Daoy (cell line): ENCODE measurements at places on chromosomes 5 and 9.
A peak's percentile ranks its signal among the peaks of the same experiment; 100 is the strongest.

- DNase-seq = no peak
These were observed 5.8 kb downstream of the TMEM268 start for GRCh38 chr9:114616684-114617520.

DNA sequence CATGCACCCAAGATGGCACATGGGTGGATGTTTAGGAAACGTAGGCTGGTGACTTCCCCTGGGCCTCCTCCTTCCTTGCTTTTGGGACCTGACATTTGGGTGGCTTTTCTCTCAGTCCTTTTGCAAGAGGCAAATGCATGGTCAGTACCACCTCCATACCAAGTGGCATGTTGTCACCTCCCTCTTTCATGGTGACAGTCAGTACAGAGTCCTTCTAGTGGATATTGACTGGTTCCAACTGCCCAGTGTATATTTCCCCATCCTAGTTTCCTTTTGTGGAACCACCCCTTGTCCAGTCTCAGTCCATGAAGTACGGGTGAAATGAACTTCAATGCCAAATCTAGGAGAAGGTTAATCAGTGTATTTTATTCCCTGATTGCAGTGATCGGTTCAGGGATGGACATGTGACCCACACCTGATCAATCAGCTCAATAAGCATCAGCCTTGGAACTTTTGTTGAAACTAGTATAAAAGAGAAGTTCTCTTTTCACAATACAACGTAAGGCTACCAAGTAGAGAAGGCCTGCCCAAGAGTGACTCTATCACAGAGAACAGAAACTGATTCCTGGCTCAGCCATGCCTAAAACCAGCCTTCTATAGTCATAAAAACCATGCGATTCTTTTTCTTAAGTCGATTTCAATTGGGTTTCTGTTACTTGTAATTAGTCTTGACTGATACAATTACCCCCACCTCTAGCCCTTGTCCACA is 143.4 kb upstream of the KLF9 start:
- no peak for DNase-seq

GRCh38 chr9:77820293-77820954 is 172.3 kb upstream of the GNA14 start:
- DNase-seq = peak; percentile 77

DNA sequence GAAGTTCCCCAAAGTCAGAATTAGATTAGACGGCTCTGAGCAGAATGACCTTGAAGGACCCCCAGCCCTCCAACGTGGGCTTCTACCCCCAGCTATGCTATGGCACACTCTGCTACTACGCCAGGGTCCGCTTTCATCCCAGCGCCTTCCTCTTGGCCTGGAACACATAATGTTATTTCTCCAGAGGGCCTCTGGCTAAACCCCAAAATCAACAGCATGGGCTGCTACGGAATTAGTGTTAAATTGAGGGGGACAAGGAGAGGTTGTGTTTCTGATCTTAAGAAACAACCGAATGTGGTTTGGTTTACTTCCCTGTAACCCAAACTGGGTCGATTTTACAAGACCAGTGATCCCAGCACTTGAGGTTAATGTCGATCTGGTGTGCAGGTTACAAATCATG is 97.1 kb downstream of the ZNF618 start:
- DNase-seq = no peak

DNA sequence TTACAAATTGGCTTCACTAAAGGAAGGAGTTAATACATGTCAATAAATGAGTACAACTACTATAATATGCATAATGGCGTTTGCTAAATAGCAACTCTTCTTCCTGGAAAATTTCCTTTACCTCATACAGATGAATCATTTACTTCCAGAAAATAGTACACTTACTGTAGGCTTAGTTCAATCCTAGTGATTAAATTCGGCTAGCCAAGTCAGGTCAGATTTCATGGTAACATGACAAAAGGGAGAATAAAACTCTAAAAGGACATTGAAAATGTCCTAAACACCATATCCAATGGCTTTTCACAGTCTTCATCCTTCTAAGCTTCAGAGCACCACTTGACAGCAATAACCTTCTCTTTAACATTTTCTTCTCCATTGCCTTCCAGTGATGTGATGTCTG is 42.1 kb upstream of the ZFAND5 start:
- DNase-seq = no peak

DNA sequence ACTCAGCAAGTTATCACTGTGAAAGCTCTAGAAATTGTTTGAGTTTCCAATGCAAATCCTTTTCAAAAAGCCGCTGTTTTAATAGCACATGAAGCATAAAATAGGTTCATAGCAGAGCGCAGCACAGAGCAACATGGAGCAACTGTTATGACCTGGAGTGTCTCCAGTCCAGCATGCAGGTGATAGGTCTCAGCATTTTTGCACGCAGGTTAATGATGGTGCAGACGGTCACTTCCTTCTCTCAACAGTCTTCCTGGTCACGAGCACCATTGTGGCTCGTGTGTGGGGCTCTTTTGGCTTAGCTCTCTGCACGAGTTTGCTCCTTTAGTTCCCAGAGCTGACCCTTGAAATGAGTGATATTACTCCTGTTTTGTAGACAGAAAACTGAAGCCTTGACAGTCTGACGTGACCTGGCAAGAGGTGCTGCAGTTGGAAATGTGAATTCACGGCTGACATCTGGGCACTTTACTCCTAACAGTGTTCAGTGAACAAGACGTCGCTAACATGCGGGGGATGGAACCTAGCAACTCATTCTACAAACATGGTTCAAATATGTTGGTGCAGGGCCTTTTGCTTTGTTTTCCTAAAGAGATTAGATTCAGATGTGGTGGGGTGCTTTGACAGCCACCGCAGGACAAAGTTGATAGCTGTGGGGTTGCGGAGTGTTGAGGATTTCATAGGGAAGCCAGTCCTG is 10.0 kb downstream of the TENT4A start:
- DNase-seq = no peak

- DNase-seq = no peak
These were observed 60.0 kb downstream of the IL6ST start for GRCh38 chr5:55934720-55935119.

GRCh38 chr5:78887384-78888118 is 97.6 kb downstream of the ARSB start:
- DNase-seq = no peak

DNA sequence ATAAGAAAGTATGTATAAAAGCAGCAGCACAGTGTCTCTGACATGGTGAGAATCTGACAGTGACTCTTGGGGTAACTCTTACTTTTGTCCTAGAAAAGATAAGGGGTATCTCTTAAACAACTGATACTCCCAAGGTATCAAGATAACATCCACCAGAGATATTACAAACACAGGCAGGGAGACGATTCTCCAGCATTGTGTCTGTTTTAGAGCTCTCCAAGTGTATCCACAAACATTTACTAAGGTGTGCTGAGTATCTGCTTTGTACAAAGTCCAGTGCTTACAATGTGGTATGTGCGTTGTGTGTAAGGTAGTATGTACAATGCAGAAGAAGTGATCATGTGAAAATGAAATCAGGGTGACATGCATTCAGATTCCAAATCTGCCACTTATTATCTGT is 4.4 kb upstream of the TMEM245 start:
- no peak for DNase-seq

- DNase-seq = no peak
These were observed 270.8 kb upstream of the DAPK1 start for GRCh38 chr9:87226896-87227295.

GRCh38 chr5:83955916-83956315 is 235.3 kb upstream of the HAPLN1 start:
- DNase-seq = peak; percentile 74

GRCh38 chr5:150642991-150643710 is 2.7 kb downstream of the SYNPO start:
- DNase-seq = no peak

DNA sequence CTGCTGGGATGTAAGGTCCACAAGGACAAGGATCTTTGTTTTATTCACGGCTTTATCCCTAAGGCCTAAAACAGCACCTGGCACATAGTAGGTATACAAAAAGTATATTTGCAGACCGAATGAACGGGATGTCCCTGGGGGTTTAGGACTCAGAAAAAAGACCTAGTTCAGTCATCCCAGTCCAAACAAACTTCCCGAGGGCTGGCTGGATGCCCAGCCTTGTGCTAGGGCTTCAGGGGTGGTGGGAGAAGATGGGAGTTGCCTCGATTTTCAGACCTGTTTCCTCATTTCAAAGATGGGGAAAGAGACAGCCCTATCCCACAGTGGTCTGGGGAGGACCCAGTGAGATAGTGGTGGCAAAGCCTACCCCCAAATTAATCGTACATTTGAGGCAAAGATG is 3.0 kb upstream of the PROB1 start:
- no peak for DNase-seq

- DNase-seq = peak; percentile 90
These were observed 74.2 kb upstream of the ADCY2 start for GRCh38 chr5:7321724-7322123.

- peak; percentile 21 for DNase-seq
These were observed 647.8 kb downstream of the TAF11L14 start for GRCh38 chr5:18281947-18282581.

DNA sequence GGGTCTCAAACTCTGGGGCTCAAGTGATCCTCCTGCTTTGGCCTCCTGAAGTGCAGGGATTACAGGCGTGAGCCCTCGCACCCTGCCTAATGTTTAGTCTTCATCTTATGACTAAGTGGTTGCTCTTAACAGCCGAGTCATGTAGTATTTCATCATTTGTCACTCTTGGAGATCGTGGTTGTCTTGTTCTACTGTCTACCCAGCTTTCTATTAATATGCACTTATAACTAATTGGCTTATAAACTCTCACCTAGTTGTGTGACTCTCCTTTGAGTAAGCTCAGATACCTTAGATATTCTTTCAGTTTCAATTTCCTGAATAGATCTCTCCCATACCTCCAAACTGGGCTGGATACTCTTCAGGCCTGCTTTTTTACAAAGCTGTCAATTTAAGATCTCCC is 19.9 kb downstream of the SLC44A1 start:
- peak; percentile 61 for DNase-seq

DNA sequence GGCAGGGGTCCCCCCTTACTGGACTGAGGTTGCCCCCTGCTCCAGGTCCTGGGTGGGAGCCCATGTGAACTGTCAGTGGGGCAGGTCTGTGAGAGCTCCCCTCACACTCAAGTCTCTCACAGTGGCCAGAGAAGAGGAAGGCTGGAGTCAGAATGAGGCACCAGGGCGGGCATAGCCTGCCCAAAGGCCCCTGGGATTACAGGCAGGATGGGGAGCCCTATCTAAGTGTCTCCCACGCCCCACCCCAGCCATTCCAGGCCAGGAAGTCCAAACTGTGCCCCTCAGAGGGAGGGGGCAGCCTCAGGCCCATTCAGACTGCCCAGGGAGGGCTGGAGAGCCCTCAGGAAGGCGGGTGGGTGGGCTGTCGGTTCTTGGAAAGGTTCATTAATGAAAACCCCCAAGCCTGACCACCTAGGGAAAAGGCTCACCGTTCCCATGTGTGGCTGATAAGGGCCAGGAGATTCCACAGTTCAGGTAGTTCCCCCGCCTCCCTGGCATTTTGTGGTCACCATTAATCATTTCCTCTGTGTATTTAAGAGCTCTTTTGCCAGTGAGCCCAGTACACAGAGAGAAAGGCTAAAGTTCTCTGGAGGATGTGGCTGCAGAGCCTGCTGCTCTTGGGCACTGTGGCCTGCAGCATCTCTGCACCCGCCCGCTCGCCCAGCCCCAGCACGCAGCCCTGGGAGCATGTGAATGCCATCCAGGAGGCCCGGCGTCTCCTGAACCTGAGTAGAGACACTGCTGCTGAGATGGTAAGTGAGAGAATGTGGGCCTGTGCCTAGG is at the start of gene CSF2:
TSS of gene CSF2 (plus strand) at position 559 of the 783 bp plus-strand sequence. CDS start at position 594, 35 bp downstream.
- DNase-seq = peak; percentile 86

GRCh38 chr9:129889941-129890717 is 54.9 kb downstream of the USP20 start:
- DNase-seq = no peak

DNA sequence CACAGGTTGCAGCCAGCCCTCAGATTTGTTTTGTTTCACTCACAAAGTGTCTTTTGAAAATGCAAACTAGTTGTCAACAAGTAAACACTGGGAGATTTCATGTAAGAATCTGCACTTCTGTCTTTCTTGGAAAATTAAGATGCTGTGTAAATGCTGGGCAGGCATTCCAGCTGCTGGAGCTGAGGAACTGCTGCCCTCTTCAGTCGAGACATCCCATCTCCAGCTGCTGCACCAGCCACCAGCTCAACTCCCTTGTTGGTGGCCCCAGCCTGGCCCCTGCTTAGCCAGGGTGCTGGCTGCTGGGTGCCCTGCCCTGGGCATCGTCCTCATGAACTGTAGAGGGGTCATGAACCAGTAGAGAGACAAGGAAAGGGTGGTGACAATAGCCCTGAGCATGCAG is 33.1 kb upstream of the AFAP1L1 start:
- no peak for DNase-seq

GRCh38 chr5:79518718-79519117 is 4.8 kb upstream of the HOMER1 start:
- no peak for DNase-seq

DNA sequence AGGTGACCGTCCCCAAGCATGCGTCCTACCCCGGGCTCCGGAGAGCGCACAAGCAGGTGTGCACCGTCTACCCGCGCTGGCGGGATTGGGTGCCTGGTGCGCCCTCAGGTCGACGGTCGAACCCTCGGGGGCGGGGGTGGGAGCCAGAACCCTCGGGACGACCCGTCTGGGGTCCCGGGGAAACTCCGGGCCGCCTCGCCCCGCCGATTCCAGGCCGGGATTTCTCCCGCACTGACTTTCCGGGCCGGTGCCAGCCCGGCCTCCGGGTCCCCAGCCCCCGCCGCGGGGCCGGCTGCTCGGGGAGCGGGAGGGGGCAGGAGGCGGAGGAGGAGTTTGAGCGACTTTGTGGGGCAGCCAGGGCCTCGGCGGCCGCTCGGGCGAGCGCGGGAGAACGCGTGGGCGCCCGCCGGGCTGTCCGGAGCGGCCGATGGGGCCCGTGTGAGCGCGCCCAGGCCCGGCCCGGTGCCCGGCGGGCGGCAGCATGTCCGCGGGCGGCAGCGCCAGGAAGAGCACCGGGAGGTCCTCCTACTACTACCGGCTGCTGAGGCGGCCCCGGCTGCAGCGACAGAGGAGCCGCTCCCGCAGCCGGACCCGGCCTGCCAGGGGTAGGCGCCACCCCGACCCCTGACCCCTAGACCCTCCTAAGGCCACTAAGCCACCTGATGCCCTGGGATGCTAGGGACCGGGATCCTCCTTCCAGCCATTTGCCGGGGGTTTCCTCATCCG is at the start of gene DAB2IP:
TSS of gene DAB2IP (plus strand) at position 340 of the 726 bp plus-strand sequence. CDS start at position 482, 142 bp downstream.
- DNase-seq = peak; percentile 79

DNA sequence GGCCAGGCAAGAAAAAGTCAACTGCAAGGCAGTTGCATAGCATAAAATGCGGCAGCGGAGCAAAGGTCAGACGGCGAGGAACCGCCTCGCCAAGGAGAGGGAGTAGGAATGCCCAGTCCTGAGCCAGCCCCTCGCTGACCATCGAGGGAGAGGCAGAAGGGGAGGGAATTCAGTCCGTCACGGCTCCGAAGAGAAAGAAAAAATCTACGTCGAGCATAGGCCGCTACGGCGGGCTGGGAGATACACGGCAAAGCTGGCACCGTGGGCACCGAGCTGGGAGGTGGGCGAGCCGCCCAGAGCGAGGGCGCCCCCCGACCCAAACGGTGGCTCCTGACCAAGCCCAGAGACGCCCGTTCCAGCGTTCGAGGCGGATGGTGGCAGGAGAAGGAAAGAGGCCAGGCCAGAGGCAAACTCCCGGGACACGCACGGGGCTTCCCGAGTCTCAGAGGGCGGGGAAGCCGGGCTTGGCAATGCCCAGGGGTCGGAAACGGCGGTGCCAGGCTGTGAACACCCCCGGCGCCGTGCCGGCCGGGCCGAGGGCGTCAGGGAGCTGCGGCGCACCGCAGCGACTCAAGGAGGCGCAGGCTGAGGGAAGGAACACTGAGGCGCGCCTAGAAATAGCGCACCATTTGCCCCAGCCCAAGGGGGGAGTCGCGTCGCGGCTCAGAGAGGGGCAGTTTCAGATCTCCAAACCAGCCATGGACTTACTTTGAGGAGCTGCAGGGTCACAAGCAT is 518 bp downstream of the SPRY4 start:
- peak; percentile 38 for DNase-seq
